ENCODE measurements at places on chromosomes 12 and 14.
A peak's percentile ranks its signal among the peaks of the same experiment; 100 is the strongest.

GRCh38 chr12:104006929-104007328 lies 41.3 kb downstream of the TDG start:
- no peak for DNase-seq

GRCh38 chr12:79400481-79400880 lies 290.3 kb downstream of the PAWR start:
- DNase-seq: no peak

GRCh38 chr12:7078163-7078562 lies 14.1 kb downstream of the C1R start:
- no peak for DNase-seq

- no peak for DNase-seq
Measured at GRCh38 chr12:57224973-57225679, 4.4 kb upstream of the SHMT2 start.

GRCh38 chr14:49408187-49408933 lies 177.8 kb downstream of the RPS29 start:
- DNase-seq: no peak

GRCh38 chr12:19647806-19648556 lies 208.7 kb downstream of the AEBP2 start:
- no peak for DNase-seq

- peak; percentile 78 for DNase-seq
Measured at GRCh38 chr12:117854339-117855012, 114.3 kb downstream of the KSR2 start.

GRCh38 chr12:115897729-115898128 lies 379.8 kb downstream of the MED13L start:
- DNase-seq: no peak

GRCh38 chr14:101109347-101109638 lies 205.8 kb upstream of the RTL1 start:
- DNase-seq: no peak

DNA sequence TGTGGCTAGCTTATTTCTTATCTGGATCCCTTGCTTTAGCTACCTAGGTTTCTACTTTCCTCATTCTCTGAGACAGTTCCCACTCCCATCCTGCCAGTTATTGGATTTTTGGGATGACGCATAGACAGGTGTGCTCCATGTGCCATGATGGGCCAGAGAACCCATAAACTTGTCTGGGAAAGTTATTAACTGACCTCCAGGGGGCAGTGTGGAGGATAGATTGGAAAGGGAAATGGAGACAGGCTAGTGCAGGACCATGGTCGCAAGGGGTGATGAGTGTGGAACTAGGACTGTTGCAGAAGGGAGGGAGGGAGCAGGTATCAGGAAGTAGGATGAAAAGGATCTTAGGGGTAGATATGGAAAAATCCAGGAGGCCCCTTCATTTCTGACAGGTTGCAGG lies 80.3 kb downstream of the ESRRB start:
- peak; percentile 59 for DNase-seq

- no peak for DNase-seq
Measured at GRCh38 chr12:95253386-95253785, 35.8 kb downstream of the VEZT start.

DNA sequence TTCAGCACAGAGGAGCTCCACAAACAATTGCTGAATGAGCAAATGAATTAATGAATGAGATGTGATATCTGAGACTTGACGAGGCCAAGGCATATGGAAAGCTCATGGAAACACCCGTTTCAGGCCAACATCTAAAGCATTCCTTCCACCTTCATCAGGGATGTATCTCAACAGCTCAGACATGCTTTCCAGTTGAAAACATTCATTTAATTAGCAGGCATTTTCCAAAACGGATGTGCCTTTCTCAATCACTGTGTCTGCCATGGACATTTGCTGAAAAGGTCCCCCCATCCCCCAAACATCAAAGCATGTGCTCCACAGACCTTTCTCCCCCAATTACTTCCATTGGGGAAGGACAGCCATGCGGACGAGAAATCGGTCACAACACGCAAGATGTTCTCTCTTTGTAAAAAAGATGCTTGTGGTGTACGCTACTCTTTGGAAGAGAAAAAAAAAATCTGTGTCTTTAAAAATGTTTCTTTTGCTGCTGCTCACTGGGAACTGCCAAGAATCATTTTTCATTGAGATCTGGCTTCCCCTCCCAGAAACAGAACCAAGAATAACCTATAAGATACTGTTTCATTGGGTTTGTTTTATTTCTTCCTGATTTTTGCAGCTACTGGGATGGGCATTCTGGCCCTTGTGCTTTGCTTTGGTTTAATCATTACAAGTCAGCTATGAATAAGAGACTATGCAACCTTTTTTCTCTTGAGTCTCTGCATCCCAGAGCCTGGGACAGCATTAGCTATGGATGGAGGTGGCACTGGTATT lies 528.2 kb downstream of the MED13L start:
- no peak for DNase-seq

DNA sequence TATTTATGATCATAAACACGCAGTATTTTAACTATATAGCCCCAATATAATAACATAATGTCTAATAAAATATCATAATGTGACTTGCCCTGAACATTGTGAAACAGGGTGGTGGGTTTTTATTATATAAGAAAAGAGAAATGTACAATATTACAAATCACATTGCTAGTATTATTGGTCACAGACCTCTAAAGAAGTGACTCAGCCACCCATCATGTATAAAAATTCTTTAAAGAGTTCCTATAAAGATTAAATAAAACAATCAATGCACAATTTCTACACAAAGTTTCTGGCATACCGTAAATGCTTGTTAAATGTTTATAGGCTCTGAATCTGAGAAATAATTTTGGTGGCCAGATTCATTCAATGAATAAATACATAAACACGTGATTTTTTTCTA lies 28.9 kb downstream of the ABCC9 start:
- DNase-seq: no peak

GRCh38 chr12:57219205-57219992 lies 2.8 kb downstream of the NXPH4 start:
- DNase-seq: peak; percentile 70

DNA sequence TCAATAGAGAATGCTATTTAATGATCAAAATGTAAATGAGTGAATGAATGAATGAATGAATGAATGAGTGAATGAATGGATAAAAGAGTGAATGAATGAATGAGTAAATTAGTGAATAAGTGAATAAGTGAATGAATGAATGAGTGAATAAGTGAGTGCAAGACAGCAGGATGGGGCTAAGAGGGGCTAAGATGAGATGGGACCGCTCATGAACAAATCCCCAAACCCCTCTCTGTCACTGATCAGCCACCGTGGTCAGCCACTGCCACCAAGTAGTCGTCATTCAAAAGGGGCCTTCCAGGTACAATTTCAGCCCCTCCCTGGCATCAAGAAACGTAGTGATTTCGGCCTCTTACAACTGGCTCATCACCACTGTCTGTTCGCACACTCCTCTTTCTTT lies 79.2 kb downstream of the BCL11B start:
- DNase-seq: no peak

DNA sequence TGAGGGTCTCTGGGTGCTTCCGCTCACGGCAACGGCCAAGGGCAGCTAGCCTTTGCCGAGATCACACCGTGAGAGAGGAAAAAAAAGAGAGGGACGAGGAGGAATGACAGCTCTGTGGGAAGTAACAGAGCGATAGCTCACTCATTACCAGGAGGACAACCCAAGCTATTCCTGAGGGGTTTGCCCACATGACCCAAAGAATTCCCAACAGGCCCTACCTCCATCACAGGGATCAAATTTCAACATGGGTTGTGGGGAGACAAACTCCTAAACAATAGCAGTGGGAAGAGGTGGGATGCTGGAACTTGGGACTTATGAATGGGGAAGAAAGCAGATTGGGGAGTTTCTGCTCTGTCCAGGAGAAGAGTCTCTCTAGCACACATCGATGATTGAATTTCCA lies 180.6 kb downstream of the LRRK2 start:
- DNase-seq: no peak

DNA sequence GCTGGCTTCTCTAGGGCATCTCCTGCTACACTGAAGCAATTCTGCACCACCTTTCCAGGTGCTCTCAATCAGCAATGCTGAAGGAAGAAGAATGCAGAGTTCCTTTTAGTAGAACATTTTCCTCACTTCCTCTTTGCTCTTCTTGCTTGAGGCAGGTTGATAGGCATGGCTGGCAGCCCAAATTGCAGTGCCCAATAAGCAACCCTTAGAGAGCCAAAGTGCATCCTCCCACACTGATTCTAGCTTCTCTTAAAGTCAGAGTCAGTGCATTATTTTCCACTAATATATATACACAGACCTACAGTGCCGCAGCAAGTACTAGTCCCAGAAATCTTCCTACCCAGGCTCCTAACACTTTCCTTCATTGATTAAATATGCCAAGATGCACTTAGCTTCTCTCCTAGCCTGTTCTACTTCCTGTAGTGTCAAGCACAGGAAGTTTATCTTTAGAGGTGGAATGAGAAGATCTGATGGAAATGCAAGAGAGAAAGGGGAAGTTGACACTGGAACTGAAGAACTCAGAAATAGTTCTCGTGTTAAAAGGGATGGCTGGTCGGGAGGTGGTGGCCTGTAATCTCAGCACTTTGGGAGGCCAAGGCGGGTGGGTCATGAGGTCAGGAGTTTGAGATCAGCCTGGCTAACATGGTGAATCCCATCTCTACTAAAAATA lies 132.7 kb downstream of the SSPN start:
- no peak for DNase-seq

DNA sequence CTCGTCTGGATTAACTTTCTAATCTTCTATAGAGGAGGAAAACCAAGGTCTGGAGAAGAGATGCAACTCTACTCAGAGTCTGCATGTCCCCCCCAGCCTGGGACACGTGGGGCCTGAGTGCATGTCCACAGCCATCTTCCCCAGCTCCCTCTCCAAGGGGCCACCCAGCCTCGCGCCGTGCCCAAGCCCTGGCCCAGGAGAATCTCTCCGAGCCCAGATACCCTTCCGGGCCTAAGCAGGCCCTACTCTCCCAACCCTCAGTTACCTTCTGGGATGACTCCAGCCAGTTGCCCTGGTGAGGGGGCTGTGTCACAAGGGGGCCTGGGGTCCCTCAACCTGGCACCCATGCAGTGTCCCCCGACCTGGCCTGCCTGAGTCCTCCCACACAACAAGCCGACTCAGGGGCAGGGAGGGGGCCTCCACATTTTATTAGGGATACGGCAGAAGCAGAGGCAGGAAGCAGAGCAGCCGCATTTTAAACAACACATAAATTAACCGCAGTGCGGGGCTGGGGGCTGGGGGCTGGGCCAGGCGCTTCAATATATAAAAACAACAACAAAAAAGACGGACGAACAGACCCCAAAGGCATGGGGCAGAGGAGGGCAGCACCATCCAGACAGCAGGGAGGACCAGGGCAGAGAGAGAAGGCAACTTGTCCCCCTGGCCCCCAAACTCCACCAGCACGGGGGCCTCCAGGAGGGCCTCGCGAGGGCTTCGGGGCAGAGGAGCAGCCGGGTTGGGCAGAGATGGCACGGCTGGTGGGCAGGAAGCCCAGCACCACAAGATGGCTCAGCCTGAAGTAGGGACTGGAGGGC lies 37.3 kb downstream of the NCKAP5L start:
- DNase-seq: no peak

DNA sequence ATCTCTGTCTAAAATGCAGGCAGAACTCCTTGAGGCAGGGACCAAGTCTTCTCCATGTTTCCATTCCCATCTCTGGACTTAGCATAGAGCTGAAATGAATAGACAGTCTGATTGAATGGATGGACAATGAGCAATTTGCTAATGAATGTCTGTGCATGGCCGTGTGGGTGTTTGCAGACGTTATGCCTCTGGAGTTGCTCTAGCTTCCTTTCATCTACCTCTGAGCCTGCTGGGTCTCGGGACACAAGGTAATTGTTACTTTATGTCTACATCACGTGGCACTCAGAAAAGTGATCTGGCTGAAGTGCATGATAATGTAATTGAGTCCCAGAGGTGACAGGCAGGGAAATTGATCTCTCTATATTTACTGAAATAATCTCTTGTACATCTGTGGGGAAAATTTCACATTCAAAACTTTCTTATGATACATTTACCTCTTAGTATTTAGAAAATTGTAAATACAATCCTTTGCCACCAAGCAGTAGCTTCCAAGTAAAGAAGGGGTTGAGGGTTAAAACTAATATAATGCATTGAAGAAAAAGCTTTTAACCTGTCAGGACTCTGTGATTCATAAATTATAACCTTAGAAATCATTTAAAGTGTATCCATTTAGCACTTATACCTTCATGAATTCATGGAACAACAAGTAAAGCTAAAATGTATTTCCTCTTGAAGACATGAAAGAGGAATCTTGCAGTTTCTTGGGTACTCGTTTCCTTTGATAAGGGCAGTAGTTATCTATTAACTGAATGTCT lies 424.1 kb downstream of the APAF1 start:
- DNase-seq: no peak
